ENCODE measurements at places on chromosomes 1 and 21.

DNA sequence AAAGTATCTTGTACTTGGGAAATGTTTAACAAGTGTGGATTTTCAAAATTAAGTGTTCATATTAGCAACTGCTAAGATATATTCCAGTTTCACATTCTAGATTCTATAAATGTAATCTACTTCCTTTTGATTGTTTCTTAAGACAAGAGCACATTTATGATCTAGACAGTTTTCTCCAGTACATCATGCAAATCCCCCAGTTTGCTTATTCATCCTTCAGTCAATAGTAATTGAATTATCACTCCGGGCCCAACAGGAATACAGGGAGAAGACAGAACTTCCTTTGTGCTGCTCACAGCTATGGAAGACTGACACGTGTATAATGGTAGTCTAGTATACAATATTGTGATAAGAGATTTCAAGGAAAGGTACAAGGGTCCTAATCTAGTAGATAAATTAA is 14.5 kb downstream of the PLA2G4A start:
- DNase-seq: no peak

GRCh38 chr1:239742416-239743109 is 349.1 kb upstream of the FMN2 start:
- no peak for DNase-seq

DNA sequence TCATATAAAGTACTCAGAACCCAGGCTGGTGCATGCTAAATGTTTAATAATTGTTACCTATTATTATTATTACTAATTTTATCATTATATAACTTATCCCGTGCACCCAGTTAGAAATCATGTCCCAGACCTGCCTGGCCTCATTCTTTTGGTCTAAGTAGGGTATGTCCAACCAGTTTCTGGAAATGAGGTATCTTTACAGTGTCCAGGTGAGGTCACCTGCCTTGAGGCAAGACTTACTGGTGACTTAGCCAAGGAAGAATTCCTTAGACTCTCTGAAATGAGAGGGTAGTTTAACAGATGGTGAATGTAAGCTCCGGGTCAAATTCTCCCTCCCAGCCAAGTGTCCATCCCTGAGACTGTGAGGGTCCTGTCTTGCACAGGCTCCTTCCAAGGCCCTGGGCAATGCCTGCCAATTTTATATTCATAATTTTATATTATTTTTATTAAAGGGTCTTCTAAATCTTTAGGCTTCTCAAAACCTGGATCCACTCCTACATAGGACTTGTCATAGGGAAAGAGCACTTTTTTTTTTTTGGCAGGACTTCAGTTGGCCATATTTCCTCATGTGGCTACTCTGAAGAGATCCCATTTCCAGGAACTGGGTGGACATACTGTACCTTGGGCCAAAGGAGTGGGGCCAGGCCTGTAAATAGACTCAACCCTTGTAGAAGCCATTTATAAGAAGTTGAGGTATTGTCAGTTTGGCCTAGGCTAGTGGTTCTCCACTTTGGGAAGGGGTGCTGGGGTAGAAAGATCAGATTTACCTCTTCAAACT is 96.7 kb upstream of the KCNA3 start:
- DNase-seq: no peak

DNA sequence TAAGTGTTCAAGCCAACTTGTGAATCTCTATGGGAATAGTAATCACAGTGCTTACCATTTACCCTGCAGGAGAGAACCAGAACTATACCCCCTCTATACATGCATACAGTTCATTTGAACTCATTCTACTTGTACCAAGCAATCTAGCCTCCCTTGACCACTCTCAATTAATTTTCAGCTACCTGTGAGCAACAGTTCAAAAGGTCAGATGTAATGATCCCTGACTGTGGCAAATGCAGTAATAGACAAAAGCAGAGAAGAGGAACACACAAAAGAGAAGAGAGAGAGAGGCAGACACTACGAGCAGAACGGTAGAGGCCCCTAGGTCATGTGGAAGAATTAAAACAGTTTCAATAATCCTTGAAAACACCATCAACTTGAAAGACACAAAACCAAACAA is 52.8 kb downstream of the FMO4 start:
- no peak for DNase-seq

DNA sequence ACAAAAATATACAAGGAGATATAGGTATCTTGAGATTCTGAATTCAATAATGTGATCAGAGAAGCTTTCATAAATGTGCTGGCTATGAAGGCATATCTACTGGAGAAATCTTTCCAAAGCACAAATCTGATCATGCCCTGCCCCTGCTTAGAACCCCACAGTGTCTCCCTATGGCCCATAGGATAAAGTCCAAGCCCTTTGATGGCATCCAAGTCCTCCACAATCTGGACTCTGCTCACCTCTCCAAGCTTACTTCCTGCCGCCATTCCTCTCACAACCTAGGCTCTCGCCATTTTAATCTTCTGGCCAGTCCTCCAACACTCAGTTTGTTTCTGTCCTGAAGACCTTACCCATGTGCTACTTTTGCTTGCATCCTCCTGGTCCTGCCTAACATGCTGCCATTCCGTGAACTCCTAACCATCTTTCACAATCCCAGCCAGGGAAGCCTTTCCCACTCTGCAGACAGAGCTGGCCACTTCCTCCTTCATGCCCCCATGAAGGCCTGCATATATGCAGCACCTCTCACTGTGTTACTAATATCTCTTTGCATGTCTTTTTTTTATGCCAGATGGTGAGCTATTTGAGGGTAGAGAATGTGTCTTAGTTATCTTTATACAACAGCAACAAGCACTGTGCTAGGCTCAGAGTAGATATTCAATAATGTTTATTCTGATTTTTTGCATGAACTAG is 5.6 kb upstream of the ATP1A1 start:
- DNase-seq: no peak

GRCh38 chr1:12756768-12757413 is 10.9 kb downstream of the CFAP107 start:
- DNase-seq: no peak

DNA sequence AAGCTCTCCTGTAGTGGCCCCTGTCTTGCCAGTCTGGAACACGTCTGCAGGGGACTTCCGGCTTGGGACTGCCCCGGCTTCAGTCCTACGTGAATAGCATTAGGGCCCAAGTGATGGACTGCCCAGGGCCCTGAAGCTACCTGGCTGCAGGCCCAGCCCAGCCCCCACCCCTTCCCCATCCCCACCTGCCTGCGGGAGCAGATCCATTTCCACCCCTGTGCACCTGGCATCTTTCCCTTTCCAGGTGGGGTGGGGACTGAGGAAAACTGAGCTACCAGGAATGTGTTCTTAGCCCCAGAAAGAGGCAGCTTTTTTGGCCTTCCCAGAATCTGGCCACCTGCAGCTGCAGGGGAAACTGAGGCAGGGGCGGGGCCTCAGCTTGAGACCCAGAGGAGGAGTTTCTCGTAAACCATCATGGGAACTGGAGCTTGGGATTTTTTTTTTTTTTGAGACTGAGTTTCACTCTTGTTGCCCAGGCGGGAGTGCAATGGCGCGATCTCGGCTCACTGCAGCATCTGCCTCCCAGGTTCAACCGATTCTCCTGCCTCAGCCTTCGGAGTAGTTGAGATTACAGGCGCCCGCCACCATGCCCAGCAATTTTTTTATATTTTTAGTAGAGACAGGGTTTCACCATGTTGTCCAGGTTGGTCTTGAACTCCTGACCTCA is 3.2 kb downstream of the EDN2 start:
- DNase-seq: no peak

DNA sequence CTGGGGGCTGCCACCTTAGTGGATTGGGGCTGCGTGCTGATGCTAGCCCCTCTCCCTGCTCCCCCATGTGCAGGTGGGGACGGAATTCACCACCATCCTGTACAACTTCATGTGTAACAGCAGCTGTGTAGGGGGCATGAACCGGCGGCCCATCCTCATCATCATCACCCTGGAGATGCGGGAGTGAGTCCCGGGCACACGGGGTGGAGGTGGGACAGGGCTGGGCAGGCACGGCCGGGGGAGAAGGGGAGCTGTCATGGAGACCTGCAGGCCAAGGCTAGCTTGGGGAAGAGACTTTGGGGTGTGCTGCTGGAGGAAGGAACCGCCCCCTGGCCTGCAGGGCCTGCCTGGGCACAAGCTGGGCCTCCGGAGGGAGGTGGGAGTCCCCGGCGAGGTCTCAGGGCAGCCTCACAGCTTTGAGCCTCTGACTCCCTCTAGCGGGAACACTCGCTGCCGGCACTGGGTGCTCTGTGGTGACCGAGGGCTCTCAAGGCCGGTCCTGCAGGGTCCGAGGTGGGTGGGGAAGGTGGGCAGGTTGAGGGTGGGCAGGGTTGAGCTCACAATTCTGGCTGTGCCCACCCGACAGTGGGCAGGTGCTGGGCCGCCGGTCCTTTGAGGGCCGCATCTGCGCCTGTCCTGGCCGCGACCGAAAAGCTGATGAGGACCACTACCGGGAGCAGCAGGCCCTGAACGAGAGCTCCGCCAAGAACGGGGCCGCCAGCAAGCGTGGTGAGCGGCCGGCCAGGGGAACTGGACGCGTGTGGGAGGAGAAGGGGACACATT is 25.0 kb upstream of the CCDC27 start:
- no peak for DNase-seq

GRCh38 chr1:193339401-193339800 is 153.0 kb upstream of the B3GALT2 start:
- no peak for DNase-seq

DNA sequence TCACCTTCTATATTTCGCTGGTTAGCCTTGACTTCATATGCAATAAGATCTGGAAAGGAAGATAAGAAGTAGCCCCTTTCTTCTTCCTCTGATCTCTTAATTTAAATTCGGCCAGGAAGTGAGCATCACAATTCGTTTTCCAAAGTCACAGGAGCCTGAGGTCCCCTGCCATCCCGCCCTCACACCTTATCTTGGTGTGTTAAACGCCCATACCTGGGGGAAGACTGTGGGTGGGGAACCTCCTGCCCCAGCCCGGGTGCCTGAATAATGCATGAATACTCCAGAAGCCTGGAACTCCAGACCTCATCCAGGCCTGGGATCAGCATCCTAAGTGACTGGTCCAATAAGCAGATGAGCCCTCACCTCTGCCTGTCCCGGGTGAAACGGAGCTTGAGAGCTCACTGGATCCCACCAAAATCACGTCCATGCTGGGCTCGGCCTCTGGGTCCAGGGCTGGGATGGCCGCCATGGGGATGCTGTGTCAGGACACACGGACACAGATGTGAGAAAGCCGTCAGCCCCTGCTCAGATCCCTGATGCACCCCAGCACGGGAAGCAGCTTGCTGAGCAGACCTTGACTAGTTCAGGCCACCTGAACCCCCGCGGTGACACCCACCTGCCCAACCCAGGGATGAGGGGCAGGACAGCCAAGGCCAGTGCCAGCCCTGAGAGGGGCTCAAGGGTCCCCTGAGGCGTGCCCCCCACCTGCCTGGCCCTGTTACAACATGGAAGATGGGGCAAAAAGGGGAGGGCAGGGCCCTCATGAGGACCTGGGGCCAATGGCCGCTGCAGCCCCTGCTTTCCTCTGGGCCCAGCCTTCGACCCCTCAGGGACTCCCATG is 686 bp downstream of the DNMT3L start:
- no peak for DNase-seq

DNA sequence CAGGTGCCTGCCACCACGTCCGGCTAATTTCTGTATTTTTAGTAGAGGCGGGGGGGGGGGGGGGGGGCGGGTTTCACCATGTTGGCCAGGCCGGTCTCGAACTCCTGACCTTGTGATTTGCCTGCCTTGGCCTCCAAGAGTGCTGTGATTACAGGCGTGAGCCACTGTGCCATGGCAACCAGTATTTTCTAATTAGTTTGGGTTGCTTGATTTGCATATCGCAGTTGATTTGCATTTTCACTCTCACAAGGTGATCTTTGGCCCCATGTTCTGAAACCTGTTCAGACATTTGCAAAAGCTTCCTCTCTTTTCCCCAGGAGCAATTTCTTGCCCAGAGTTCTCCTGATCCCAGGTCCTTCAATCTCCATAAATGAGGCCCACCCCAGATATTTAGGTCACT is 1.7 kb downstream of the TOR3A start:
- DNase-seq: no peak

DNA sequence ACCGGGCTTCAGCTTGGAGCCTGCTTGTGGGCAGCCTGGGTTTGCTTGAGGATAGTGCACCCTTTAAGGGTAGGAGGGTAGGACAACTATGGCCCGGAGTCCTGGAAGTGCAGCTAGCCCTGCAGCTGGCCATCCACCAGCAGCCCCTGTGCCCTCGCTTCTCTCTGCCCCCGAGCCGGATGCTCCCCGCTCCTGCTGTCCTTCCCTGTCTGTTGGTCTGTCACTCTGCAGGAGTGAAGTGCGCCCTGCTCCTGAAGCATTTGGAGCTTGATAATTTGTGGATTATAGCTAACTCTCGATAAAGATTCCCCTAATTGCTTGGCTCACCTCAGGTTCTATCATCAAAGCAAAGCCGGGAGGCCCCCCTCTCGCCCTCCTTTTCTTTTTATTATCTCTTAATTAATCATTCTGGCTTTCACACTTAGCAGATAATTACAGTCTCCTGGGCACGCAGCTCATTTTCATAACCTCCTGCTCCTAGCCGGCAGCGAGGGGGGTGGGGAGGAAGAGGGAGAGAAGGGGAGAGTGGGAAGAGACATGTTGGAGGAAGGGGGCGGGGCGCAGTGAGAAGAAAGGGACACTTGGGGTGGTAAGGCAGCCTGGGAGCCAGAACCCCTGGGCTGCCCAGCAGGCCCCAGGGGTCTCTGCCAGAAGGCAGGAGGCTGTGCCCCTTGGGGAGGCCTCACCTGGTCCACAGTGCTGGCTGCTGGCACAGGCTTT is 14.4 kb downstream of the KIRREL1 start:
- no peak for DNase-seq

Data from femur (tissue), 1 donor.